Retina (tissue), 1 donor: ENCODE measurements at places on chromosomes 3 and 15.

DNA sequence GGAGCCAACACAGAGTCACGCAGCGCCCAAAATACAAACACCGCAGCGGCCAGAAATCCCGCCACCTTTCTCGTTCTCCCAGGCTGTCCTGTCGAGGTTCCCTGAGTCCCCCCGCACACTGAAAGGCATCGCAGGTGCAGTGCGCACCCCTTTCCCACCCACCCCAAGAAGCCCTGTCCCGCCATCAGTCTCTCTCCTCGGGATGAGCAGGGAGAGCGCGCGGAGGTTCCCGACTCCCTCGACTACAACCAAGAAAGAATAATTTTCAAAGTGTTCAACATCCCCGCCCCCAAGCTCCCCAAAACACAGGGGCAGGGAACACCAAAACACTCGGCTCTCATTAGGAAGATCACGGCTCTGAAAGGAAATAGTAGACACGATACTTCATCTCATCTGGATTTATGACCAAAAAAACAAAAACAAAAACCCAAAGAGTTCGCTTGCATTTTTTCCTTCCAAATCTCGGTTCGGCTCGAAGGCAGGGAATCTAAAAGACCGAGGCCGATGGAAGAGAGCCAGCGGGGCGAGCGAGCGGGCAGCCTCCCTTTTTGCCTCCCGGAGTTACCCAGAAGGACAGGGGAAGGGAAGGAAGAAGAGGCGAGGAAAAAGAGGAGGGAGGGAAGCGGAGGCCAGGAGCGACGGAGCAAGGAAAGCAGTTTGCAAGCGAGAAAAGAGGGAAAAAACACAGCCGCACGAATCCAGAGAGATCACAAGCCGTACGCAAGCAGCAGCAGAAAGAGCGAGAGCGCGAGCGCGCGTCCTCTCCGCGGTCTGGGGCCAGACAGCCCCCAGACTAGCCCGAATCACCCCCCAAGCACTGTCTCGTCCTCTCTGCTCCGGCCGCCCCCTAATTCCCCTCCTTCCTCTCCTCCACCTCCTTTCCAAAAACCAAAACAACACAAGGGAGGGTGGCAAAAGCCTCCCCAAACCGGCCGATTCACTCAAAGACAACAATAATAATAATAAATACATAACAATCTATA lies 808 bp downstream of the BCL6 start:
- DNase-seq, result peak; percentile 88

GRCh38 chr3:15288331-15289035 lies 43.9 kb downstream of the SH3BP5 start:
- no peak for DNase-seq

- peak; percentile 95 for DNase-seq
Observed at GRCh38 chr3:77038468-77038929, 1.4 kb upstream of the ROBO2 start.

DNA sequence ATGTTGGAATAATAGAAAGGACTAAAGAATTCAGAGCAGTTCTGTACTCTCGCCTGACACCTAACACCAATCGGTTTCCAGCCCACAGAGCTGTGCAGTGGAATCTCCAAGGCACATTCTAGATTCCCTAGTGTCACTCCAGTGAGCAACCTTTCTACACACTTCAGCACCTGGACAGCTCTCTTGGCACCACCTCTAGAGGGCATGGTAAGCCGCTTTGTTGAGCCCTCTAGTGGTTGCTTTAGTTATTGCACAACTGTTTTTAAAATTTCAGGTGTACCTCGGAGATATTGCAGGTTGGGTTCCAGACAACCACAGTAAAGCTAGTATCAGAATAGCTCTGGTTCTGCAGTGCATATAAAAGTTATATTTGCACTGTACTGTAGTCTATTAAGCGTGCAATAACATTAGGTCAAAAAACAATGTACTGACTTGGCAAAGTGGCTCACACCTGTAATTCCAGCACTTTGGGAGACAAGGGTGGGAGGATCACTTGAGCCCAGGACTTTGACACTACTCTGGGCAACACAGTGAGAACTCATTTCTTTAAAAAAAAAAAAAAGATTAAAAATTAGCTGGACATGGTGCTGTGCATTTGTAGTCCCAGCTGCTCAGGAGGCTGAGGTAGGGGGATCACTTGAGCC lies 26.5 kb upstream of the ERC2 start:
- DNase-seq, result peak; percentile 61

- DNase-seq, result no peak
Observed at GRCh38 chr3:50261505-50261904, 7.4 kb upstream of the SEMA3B start.

DNA sequence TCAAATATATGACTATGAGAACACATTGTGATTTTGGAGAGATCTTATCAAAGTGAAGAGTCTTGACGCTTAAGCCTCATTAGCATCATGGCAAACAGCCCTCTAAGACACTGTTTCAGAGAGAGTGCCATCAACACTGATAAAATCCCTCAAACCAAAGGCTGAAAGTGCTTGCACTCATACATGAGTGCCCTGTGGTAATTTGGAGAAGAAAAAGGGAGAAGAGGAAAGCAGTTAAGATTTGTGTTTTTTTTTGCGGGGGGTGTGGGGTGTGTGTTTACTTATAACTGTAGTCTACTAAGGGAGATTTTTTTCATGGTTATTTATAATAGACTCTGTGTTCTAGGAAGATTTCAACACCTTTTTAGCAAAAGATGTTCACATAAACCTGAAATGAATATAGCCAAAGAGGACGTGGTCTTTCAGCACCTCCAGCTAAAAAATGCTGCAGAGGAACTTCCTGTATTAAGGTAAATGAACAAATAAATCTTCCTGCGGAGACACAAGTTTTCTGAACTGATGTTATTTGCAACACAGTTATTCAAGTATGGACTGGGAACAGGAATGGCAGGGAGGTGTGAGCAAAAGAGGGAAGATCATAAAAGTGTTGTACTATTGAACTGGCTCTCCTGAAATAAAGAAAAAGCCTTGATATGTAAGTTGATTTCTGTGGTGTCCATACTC lies 81.9 kb upstream of the TGFBR2 start:
- no peak for DNase-seq

GRCh38 chr3:355622-356021 lies 159.1 kb downstream of the CHL1 start:
- no peak for DNase-seq

GRCh38 chr15:60389261-60390077 lies 8.3 kb downstream of the ANXA2 start:
- DNase-seq, result no peak

DNA sequence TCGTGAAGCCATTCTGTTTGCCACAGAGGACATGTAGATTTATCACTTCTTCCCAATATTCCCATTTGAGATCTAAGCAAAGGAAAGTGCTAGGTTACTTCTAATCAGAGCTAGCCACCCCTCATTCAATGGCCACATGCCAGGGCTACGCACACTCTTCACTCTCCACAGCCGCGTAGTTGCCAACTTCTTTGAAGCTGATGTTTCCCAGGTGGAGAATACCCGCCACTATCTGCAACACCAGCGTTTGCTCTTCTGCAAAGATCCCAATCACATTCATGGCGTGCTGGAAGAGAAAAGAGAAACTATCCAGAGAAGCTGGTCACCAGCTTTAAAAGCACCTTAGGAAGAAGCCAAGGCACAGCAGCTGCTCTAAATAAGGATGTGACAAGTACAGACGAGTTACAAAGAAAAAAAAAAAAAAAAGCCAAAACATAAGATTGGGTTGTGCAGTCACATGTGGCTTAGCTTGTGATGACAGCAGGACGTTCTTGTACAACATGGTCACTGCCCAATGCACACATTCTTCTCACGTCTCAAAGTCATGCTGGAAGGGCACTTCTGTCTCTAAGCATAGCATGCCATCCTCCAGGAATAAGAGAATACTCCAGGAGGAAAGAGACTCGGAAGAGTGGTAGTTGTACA lies 16.4 kb downstream of the LDHAL6B start:
- DNase-seq, result no peak

DNA sequence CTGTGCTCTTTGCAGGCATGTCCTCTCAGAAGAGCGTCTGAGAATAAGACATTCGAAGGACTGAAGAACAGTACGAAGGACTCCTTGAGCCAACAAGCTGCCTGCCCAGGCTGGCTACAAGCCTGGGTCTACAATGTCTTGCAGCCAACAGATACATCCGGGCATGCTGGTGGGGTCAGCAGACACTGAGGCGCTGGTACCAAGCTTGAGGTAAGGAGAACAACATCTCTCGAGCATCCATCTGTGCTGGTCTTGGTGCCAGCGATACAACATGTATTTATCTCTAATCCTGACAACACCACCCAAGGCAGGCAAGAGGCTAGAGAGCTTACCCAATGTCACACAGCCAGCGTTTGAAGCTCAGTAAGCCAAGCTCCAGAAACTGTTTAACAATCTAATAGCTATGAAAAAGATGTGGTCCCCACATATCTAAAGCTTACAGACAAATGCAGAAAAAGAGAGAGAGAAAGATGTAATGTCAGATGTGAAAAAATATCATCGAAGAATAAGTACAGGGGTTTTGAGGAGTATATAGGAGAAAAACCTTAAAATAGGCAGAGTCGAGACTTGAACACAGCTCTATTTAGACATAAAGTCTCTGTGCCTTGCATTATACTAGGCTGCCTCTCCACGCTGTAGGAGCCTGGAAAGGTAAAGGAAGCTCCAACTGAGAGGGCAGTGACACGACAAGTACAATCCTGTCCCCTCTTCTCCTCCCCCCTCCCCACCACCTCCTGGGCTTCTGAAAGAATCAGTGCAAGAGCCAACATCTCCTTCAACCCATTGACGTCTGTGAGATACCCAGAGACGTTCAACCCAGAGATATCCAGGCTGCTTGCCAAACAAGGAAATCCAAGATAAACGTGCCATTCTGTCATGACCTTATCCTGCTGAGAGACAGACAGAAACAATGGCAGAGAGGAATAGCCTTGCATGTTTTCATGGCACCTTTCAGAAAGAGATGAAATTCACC lies 39.4 kb downstream of the WWTR1 start:
- no peak for DNase-seq

DNA sequence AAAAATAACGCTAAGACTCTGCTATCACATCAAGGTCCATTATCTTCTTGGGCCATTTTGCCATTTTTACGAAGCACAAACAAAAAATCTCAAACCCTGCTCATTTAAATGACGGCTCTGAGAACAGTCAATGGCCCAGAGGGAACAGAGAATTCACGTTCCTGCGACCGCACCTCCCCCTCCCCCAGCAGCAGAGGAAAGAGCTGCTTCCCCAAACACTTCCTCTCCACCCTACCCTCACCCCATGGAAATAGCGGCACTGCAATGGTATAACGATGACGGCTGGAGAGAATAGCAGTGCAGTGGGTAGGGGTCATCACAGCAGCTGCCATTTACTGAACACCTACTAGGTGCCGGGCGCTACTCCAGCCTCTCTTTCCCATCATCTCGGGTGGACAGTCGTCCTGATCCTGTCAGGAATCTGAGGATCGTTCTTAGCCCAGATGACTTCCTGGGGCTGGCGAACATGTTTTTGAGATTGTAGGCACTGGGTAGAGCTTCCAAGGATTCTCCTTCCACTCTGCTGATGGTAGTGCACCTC lies 113.3 kb downstream of the IQSEC1 start:
- DNase-seq, result no peak

DNA sequence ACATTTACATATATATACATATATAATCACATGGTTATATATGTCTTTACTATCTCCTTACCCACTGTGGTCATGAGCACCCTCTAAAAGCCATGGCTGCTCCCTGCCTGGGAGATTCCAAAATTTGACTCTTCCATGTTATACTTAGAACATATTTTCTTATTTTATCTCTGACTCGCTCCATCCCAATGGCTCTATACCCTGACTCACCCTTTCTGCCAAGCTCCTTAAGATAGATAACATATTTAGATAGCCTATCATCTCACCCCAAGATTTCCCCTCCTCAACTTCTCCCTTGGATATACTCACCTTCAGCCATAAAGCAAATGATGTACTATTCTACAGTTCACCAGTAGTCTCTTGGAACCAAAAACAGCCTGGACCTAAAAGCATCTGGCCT lies 65.1 kb downstream of the CD200R1L start:
- no peak for DNase-seq

DNA sequence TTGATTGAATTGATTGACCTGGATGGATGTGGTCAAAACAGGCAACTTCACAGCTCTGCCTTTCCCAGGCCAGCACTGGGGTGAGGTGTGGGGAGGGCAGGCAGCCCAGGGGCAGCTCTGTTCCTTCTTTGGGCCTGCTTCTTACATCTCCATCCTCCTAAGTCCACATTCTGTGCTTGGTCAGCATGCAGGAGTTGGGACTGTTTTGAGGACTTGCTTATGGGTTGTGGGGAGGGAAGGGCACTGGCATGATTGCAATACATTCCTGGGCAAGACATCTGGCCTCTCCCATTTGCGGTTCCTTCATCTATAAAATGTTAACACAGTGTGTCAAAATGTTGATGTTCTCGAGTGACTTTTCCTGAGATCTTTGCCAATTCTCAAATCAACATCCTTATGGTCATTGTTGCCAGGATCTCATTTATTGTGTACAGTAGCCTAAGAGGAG lies 84.1 kb downstream of the ST6GAL1 start:
- DNase-seq, result no peak

DNA sequence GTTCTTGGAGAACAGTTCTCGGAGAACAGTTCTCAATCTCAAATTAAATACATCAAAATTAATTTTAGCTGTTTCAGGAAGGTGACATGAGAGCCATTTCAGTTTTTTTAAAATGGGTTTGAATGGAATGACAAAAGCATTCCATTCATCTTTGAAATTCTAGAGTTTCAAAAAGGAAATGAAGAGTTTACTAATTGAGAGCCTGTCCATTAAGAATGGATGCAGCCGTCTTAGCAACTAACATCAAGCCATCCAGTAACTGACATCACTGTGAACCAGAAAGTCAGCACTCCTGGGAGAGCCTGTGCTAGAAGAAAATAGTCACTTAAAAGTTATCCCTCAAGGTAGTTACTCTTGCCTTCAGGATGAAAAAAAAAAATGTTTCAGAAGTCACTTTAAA lies 47.0 kb upstream of the FSTL1 start:
- peak; percentile 48 for DNase-seq

GRCh38 chr15:80823995-80824394 lies 44.8 kb downstream of the CEMIP start:
- DNase-seq, result no peak

DNA sequence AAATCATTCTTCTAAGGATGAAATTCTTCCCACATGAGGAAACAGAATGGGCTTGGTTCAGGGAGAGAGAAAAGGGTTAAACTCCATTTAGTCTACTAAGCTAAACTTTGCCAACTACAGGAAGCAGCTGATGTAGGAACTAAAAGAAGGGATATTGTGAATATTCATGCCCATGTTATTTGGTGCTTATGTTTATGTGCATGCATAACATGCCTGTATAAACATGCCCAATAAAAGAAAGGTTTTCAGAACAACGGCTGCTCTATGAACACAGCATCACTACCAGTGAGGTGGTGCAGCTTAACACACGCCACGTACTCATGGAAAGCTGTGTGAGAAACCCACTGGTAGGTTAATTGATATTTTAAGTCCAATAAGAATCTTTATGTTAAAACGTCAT lies 59.4 kb upstream of the VGLL4 start:
- no peak for DNase-seq

DNA sequence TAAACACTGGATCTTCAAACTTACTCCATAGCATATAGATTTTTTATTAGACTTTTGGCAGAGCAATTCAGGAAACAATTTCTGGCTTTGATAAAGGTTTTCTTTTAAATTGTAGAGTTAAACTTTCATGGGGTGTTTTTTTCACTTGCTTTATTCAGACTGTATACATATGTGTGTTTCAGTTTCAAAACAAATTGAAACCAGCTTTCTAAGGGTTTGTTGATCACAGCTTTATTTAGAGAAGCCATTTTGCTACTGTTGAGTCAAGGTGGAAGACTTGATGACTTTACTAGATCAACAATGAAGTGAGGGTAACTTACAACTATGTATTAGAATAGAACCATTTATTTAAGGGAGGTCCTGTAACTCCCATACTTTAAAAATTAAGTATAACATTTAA lies 6.2 kb downstream of the UBE2E1 start:
- DNase-seq, result no peak

- DNase-seq, result no peak
Observed at GRCh38 chr15:61025781-61026180, 203.3 kb downstream of the RORA start.
